Peyer's patch (tissue), 4 donors: ENCODE measurements at places on chromosomes 5 and 9.

DNA sequence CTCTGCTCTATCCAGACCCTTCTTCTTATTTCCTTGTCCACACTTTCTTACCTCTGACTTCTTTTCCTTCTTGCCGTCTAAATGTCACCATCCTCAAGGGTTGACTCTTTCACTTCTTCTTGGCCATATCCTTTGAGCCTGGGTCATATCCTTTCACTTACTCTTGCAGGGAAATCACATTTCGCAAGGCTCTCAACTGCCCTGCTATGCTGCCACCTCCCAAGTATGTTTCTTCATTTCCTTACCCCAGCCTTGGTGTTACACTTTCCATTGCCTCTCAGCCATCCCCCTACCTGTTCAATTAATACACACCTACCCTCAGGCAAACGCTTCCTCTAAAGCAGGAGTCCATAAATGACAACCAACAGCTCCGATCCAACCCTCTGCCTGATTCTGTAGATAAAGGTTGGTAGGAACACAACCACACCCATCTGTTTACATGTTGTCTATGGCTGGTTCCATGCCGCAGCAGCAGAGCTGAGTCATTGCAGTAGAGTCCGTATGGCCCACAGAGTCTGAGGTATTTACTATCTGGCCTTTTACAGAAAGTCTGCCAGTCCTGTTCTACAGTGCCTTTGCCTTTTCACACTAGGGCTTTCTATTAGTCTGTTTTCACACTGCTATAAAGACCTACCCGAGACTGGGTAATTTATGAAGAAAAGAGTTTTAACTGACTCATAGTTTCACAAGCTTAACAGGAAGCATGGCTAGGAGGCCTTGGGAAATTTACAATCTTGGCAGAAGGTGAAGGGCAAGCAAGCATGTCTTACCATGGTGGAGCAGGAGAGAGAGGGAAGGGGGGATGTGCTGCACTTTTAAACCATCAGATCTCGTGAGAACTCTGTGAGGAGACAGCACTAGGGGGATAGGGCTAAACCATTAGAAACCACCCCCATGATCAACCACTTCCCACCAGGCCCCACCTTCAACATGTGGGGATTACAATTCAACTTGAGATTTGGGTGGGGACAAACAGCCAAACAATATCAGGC is 97.9 kb downstream of the SV2C start:
- DNase-seq, result no peak

DNA sequence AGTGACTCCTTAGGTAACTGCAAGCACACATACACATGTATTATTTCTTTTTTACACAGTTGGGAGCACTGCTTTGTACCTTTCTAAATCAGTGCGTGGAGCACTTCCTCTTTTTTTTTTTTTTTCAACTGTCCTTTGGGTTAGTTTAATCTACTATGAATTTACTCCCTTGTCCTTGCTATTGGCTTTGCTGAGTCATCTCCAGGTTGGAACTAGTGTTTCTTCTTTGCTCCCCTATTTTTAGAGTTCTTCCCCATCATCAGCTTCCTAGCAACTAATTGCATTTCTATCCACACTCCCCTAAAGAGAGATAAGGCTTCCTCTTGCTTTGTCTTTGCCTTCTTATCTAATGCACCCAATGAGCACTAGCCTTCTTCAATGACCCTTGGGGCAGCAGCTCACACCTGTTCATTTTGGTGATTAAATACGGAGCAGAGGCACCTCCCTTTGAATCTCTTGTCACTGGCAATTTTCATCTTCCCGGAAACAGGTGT is 24.3 kb downstream of the S100Z start:
- no peak for DNase-seq

GRCh38 chr9:90523958-90524357 is 118.7 kb downstream of the DIRAS2 start:
- DNase-seq, result no peak

DNA sequence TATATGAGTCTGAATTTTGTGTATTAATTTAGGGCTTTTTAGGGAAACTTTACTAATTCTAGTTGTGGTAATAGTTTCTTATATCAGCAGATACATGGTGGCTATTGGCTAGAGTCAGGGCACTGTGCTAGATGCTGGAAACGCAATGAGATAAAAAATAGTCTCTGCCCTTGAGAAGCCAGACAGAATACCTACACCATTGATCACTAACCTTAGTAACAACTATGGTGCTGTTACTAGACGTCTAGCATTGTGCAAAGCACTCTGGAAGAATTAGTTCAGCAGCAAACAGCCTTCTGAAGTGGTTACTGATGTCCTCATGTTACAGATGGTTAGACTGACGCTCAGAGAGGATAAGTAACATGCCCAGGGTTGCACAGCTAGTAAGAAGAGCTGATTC is 61.8 kb downstream of the GDA start:
- no peak for DNase-seq

- DNase-seq, result no peak
Observed at GRCh38 chr5:53575101-53575500, 14.7 kb downstream of the NDUFS4 start.

GRCh38 chr5:6831678-6832671 is 118.7 kb downstream of the TENT4A start:
- DNase-seq, result no peak

GRCh38 chr5:74502479-74502950 is 138.0 kb downstream of the ENC1 start:
- no peak for DNase-seq

GRCh38 chr9:9820436-9820835 is 792.4 kb downstream of the PTPRD start:
- DNase-seq, result no peak

DNA sequence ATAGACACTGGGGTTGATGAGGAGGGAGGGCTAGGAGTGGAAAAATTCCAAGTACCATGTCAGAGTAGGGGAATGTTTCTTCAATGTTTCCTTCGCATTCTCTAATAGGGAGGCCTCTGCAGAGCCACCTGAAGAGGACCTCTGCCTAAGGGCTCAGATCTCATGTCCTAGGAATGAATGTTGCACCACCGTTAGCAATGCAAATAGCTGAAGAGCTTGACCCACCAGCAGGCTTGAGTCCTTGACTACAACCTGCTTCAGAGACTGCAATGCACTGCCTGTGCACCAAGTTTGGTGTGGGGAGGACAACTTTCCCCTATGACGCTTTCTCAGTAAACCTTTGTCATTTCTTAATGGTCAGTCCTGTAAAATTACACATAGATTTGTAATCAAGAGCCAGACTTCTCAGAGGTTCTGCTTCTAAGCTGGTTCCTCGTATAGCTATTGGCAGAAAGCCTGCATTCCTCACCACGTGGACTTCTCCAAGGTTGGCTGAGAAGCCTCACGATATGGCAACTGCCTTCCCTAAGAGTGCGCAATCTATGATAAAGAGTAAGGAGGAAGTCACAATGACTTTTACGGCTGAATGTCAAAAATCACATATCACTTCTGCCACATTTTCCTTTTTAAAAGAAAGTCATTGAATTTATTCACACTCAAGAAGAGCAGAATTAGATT is 600.7 kb upstream of the PTGER4 start:
- no peak for DNase-seq

DNA sequence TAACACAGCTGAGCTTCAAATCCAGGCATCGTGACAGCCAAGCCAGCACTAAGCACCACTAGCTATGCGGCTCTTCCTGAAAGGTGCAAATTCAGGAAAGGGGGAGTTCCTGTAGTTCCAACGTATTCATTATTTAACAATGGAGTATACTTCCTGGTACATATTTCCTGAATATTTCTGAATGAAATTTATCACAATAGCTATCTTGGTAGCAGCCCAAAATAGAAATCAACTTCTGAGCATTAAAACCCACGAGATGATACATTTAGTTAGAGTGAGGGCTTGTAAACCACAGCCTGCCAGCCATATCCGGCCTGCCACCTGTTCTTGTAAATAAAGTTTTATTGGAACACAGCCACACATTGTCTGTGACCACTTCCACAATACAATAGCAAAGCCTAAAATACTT is 109.7 kb upstream of the RETREG1 start:
- no peak for DNase-seq

DNA sequence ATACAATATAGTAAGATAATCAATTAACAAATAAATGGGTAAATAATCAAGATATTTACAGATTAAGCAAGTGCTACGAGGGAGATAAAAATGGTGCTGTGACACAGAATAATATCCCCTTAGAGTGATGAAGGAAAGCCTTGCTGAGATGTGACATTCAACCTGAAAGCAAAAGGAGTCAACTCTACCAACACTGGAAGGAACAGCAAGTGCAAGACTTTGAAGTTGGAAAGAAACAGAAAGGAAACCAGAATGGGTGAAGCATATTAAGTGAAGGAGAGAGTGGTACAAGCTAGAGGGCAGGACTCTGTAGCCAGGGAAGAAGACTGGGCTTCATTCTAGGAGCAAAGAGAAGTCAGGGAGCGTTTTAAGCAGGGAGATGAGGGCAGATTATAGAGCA is 12.2 kb upstream of the MEGF9 start:
- no peak for DNase-seq

- DNase-seq, result no peak
Observed at GRCh38 chr5:33997331-33997983, 10.4 kb downstream of the AMACR start.

DNA sequence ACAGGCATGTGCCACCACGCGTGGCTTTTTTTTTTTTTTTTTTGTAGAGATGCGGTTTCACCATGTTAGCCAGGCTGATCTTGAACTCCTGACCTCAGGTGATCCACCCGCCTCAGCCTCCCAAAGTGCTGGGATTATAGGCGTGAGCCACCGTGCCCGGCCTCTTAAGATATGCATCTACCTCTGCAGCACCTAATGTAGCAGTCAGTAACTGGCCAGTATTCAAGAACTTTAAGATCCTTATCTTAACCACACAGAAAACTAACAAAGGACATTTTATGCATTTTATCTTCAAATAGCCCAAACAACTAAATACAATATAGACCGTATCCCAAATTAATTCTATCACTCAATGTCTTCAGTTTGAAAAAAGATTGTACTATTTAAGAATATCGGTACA is 618.7 kb downstream of the TLE1 start:
- no peak for DNase-seq

DNA sequence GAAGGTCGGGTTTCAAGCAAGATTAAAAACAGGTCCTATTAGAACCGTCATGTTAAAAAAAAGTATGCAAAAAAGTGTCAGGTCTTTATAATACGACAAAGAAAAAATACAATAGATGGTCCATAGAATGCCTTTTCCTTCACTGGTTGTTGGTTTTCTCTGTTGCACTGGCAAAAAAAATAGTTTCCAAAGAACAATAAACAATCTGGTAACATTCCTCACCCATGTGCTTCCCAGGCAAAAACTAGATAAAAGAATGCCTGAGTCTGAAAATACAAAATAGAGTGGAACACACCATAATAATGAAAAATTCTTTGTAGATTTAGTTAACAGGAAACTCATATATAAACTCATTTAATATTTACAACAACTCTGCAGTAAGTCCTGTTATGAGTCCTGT is 590.0 kb upstream of the DMAC1 start:
- no peak for DNase-seq

GRCh38 chr9:24652181-24652580 is 106.5 kb upstream of the IZUMO3 start:
- DNase-seq, result no peak
